Testis (tissue), 5 donors: ENCODE measurements at places on chromosomes 6 and 20. TPM values are rescaled to one million over a fixed set of nuclear protein-coding genes. Genes with fewer than 3 reads are reported as not detected.

CALHM5 gene
- total RNA-seq, result 2.0 TPM

SCUBE3 gene
- 2.0 TPM for total RNA-seq

TAF8 gene
- 29.7 TPM for total RNA-seq

VNN1 gene
- 0.16 TPM for total RNA-seq

EYA2 gene
- 17.2 TPM for total RNA-seq

GABRR1 gene
- total RNA-seq, result 3.0 TPM

TUBB1 gene
- 0.25 TPM for total RNA-seq

UBD gene
- 0.25 TPM for total RNA-seq

RIN2 gene
- total RNA-seq, result 29.2 TPM

DSE gene
- total RNA-seq, result 49.3 TPM

PLN gene
- total RNA-seq, result 5.0 TPM

GSTA1 gene
- total RNA-seq, result 349 TPM

DST gene
- total RNA-seq, result 221 TPM

PRND gene
- total RNA-seq, result 431 TPM

HNF4A gene
- total RNA-seq, result 1.4 TPM

SIRPB2 gene
- total RNA-seq, result 0.63 TPM

CENPW gene
- total RNA-seq, result 11.8 TPM

SAMD10 gene
- total RNA-seq, result 10.7 TPM
